ENCODE measurements at places on chromosomes 2 and 18.

DNA sequence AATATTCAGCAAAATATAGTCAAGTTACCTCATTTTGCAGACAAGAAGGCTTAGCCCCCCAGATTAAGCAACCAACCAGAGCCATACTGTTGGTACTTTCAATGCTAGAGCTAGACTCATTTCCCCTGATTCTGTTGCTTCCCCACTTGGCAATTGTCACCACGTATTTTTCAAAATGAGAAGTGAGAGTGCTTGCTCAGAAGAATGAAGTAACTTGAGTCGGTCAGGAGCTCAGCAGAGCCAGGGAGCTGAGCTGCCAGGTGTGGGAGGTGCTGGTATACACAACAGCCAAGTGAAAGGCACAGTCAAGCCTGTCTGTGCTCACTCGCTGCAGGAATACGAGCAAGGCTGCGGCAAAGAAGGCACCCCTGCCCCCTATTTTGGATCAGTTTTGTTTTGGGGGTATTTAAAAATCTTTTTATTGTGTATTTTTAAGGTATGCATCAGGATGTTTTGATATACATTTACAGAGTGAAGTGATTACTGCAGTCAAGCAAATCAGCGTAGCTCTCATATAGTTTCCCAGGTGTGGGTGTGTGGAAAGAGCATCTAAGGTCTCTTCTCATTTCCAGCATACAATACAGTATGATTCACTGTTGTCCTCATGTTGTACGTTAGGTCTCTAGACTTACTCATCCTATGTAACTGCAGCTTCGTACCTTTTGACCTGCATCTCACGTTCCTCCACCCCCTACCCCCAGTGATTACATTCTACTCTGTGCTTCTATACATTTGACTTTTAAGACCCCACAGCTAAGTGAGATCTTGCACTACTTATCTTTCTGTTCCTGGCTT, 62.4 kb downstream of the MRPS9 start:
- DNase-seq: no peak

GRCh38 chr18:24267878-24268277, 129.0 kb downstream of the CABYR start:
- no peak for DNase-seq

DNA sequence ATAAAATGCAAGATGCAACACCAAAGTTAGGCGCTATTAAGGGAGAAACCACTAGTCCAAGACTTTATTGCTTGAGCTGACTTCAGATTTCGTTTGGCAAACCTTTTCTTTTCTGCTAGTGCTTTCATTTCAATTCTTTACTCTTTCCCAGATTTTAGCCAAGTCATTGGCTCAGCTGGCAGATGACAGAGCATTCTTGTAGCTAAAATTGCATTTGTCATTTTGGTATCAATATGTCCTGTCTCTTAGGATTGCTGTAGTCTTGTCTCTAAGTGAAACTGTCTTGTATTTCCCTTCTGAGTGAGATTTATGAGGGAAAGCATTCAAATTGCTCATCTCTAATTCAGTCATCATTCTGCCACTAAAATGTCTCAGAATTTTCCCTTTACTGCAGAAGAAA, 335.1 kb downstream of the METTL4 start:
- DNase-seq: no peak

DNA sequence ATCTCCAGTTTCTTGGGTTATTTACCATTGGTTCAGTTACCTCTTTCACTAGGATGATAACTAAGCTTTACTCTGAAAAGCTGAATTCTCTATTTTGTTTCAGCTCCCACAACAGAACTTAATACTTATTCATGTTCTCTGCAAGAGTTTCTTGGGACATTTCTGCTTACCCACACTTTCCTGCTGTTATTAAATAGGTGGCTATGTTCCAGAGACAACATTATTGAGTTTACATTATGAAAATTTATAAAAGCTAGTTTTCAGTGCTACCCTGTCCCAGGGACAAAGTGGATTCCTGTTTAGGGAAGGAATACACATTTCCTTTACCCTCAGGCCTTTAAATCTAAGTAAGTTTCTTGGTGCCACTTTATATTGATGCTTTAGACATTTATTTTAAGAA, 7.0 kb upstream of the GPD2 start:
- DNase-seq: no peak

GRCh38 chr2:88059979-88060906, 4.7 kb upstream of the KRCC1 start:
- DNase-seq: no peak

GRCh38 chr2:64745562-64745961, 91.8 kb upstream of the SERTAD2 start:
- no peak for DNase-seq

- DNase-seq: no peak
Measured at GRCh38 chr2:232919141-232919540, 49.1 kb downstream of the SNORC start.

GRCh38 chr18:63578357-63578958, 8.7 kb upstream of the SERPINB13 start:
- DNase-seq: no peak

DNA sequence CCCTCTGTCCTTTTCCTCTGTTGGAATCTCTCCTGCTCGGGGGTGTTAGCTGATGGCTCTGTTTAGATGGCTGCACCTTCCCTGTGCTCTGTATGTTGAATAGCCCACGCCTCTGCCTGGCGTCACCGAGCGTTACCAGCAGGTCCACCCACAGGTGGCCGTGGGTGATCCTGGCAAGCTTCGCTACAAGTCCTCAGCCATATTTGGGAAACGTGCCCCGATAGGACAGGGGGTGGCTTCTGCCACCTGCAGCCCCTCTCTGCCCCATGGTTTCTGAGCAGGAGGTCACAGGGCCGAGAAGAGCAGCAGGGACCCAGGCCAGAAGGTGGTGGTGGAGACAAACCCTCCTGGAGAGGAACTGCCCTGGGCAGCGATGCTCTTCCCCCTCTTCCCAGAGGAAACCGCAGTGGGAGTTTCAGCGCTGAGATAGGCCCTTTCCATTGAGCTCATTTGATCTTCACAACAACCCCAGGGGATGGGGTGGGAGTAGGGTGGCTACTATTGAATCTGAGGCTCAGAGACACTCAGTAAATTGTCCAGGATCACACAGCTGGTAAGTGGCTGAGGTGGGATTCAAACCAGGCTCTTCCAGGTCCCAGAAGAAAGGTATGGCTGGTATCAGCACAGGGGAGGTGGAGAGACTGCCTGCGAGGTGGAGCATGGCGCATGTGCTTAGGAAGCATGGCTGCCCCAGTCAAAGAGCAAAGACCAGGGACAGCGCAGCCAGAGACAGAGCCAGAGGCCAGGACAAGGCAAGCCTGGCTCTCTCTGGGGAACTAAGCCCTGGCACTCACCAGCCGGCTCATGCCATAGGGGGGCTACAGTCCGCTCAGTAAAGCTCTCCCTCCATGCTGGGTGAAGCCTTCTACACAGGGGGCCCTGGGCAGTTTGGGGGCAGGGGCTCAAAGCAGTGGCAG, 15.0 kb downstream of the NGEF start:
- DNase-seq: no peak

GRCh38 chr18:3984163-3984757, 470.8 kb downstream of the DLGAP1 start:
- no peak for DNase-seq

DNA sequence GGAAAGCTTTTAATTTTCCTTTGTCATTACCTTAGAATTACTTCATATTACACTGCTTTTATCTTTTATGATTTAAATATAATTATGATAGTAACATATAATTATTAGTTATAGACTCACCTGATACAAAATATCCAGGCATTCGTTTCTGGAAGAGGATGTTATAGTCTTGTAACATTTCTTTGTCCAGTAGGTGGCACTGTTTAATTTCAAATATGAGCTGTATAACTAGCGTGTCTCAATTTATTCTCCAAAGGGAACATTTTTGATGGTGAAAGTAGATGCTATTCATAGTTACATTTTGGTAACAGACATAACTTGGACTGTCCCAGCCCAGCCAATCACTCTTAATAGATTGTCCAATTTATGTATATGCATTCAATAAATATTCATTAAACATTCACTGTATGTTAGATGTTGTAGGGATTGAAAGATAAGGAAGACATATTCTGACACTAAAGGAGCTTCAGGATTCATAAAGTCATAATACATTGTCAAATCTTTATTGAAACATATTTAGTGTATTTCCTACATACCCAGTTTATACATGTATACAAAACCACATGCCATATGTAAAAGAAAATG, 19.2 kb downstream of the DAW1 start:
- DNase-seq: no peak

DNA sequence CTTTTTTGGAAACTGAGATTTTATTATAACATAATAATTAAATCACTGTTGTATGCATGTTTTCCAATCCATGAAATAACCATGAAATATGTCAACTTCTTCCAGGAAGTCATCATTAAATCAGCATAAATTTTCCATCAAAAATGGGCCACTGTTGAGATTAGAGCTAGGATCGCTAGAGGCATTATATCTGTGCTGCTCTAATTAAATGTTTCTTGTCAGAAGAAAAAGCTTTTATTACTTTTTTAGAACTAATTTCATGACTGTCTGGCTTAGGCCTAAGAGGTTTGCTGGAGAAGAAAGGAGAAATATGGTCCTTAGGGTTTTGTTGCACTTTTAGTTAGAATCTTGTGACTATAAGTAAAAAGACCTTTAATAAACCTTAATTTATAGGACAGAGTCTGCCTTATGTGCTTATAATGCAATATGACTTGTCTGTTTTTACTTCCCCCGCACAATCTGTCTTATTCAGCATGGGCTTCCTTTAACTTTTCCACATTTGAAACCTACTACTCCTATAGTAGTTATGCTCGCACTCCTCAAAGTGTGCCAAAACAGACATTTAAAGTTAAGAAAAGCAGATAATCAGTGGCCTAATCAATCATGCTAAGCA, 363.4 kb upstream of the GCFC2 start:
- DNase-seq: no peak

DNA sequence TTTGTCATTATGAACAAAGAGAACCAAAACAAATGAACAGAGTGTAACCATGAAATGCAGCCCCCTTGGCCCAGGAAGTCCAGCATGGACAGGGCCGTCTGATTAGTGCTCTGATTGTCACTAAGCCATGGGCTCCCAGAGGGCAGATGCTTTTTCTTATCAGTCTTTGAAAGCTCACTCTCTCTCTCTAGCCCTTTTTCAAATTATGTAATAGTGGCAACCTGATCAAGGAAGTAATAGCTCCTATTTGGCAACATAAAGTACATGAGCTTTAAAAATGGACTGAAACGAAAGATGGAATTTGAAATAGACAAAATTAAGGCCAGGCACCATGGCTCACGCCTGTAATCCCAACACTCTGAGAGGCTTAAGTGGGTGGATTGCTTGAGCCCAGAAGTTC, 32.4 kb upstream of the EPG5 start:
- DNase-seq: no peak

GRCh38 chr2:214807653-214808052, 1.8 kb downstream of the BARD1 start:
- no peak for DNase-seq

DNA sequence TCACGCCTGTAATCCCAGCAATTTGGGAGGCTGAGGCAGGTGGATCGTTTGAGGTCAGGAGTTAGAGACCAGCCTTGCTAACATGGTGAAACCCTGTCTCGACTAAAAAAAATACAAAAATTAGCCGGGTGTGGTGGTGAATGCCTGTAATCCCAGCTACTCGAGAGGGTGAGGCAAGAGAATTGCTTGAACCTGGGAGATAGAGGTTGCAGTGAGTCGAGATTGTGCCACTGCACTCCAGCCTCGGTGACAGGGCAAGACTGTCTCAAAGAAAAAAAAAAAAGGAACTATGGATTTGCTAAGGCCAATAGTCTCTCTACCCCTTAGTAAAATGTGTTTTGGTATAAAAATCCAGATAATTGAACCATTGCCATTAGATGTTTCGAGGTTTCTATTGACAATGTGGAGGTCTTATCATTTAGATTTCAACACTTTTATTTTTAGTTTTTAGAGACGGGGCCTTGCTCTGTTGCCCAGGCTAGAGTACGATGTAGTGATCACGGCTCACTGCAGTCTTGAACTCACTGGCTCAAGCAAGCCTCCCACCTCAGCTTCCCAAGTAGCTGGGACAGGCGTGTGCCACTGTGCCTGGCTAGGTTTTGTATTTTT, 1.1 kb upstream of the TXNDC2 start:
- DNase-seq: no peak

DNA sequence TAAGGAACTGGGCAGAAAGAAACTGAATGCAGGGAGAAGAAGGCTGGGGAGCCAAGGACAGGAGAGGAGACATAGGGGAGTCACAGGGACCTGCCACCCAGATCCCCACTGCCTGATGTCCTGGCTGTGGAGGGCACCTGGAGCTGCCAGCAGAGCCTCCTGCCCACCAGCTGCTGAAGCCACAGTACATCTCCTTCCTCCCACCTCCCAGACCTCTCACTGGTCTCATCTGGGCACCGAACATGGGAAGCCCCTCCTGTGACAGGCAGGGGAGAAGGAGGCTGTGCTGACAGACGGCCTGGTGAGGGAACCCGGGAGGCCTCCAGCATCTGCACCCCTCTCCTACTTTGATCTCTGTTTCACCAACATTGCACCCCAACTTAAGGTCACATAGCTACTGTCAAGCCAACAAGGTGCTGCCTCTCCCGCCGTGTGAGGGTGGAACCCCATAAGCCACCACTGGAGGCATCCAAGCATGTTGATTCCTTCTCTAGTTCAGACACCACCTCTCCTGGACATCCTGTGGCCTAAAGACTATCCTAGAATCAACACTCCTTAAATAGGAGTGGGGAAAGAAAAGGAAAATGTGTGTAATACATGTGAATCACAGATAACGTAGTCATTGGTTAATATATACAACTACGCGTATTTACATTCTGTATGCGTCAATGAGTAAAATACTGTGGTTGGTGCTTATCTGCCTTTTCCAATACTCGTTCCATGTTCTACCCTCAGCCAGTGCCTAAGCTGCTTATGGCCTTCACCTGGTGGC, 3.5 kb upstream of the RNPEPL1 start:
- no peak for DNase-seq

GRCh38 chr18:10235661-10235952, 218.8 kb upstream of the APCDD1 start:
- DNase-seq: no peak

DNA sequence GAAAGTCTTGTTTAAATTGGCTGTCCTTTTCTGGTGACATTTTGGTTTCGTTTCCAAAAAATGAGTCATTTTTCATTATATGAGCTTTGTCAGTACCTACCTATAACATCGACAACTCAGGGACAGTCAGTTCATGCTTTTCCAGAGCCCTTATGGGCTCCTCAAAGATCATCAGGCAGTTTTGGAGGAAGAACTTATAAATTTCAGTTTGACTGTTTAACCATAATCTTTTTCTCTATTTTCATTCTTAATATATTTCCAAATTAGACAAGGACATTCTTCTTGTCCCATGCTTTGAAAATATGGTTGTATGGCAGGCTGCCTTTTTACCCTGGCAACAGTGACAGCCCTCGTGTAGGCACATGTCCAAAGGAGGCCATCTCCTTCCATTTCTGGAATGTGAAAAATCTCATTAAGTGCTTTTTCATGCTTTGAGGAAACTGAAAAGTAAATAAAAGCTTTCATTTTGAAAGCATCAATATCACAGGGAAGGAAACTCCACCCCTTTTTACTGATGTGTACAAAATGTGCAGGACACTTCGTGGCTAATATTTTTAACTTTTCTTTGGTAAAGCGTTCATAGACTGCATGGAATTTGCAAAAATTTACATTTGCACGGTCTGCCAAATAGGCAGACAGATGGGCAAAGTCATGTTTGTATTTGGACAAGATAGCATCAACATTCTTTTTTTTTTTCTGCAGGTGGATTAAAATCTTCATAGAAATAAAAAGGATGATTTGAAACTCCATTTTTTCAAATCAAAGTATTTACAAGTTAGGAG, 7.2 kb upstream of the PROC start:
- DNase-seq: no peak

Data from stimulated activated CD8-positive, alpha-beta memory T cell treated with anti-CD3 and anti-CD28 coated beads, Interleukin-4, amount 100 ng/mL, for 1 hour (primary cell).